ENCODE measurements at places on chromosomes 5 and 9.

GRCh38 chr9:131728961-131729360, 10.9 kb downstream of the RAPGEF1 start:
- no peak for DNase-seq

DNA sequence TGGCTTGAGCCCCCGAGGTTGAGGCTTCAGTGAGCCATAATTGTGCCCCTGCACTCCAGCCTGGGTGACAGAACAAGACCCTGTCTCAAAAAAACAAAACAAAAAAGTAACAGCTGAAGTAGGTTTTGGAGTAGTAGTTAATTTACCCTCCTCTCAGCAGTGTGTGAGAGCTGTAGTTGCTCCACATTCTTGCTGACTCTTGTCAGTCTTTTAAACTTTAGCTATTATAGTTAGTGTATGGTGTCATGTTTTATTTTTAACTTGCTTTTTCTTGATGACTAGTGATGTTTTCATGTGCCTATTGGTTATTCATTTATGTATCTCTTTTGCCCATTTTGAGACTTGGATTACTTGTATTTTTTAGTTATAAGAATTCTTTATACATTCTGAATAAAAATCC, 52.9 kb upstream of the DHFR start:
- DNase-seq, result no peak

- peak; percentile 29 for DNase-seq
Observed at GRCh38 chr9:136143215-136144001, 24.7 kb upstream of the TMEM250 start.

DNA sequence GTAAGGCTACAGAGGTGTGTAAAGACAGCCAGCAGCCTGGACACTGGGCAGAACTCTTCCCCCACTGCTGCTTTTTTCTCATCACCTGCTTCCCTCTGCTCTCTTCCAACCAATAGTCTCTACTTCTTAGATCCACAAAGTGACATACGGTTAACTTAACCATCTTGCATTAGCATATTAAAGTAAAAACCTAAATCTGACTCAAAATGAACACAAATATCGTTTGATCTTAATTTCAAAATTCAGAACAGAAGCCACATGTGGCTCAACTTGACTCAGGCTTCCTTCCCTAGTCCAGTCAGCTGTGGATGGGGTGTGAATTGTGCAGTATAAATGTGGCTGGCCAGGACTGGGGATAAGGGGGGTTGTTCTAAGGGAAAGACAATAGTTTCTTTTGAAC, 114.3 kb downstream of the STARD4 start:
- no peak for DNase-seq

DNA sequence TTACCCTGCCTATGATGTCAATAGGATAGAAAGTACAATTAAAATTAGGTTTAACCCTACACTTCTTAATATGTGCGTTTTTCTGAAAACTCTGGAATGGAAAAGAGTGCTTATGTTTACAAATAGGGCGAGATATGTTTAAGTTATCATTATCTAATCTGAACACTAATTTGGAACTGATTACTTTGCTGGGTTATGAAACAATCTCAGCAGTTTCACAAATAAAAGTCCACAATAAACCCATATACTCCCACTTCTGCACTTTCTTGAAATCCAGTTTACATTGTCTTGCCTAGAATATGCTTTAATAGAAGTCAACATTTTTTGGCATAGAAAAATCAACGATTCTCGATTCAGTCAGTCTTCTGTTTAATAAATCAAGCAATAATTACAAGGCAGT, 236.3 kb downstream of the NFIB start:
- no peak for DNase-seq

- DNase-seq, result no peak
Observed at GRCh38 chr5:135011355-135012032, 22.5 kb downstream of the PITX1 start.

- DNase-seq, result no peak
Observed at GRCh38 chr5:130836729-130837649, 328.1 kb downstream of the HINT1 start.

- DNase-seq, result no peak
Observed at GRCh38 chr5:176675676-176676360, 28.5 kb downstream of the TSPAN17 start.

GRCh38 chr5:173612948-173613347, 3.5 kb downstream of the BOD1 start:
- no peak for DNase-seq

GRCh38 chr9:109791003-109791677, 11.1 kb downstream of the PALM2AKAP2 start:
- no peak for DNase-seq

- DNase-seq, result no peak
Observed at GRCh38 chr9:20031836-20032235, 243.0 kb upstream of the SLC24A2 start.

- DNase-seq, result no peak
Observed at GRCh38 chr9:5953743-5954707, 61.4 kb downstream of the RANBP6 start.

- DNase-seq, result no peak
Observed at GRCh38 chr5:115751176-115751575, 65.3 kb downstream of the CDO1 start.

- no peak for DNase-seq
Observed at GRCh38 chr9:38284588-38285051, 107.9 kb upstream of the ALDH1B1 start.

- DNase-seq, result peak; percentile 6
Observed at GRCh38 chr9:86252870-86253269, 6.6 kb downstream of the C9orf153 start.

DNA sequence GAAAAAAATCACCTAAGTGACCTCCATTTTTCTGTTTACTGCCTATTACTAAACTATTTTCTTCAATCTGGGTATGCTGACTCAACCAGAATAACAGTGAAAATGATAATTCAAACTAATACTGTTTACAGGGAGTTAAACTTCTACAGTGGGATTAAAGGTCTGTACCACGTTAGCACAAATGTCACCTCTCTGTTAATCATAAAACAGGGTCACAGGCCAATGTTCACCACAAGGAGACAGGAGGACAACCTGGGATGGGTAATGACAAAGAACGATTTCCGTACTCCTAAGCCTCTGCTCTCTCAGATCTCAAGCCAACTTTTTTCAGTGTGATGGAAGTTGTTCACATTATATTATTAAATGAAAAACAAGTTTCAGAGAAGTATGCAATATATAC, 2.3 kb downstream of the ALDOB start:
- no peak for DNase-seq

DNA sequence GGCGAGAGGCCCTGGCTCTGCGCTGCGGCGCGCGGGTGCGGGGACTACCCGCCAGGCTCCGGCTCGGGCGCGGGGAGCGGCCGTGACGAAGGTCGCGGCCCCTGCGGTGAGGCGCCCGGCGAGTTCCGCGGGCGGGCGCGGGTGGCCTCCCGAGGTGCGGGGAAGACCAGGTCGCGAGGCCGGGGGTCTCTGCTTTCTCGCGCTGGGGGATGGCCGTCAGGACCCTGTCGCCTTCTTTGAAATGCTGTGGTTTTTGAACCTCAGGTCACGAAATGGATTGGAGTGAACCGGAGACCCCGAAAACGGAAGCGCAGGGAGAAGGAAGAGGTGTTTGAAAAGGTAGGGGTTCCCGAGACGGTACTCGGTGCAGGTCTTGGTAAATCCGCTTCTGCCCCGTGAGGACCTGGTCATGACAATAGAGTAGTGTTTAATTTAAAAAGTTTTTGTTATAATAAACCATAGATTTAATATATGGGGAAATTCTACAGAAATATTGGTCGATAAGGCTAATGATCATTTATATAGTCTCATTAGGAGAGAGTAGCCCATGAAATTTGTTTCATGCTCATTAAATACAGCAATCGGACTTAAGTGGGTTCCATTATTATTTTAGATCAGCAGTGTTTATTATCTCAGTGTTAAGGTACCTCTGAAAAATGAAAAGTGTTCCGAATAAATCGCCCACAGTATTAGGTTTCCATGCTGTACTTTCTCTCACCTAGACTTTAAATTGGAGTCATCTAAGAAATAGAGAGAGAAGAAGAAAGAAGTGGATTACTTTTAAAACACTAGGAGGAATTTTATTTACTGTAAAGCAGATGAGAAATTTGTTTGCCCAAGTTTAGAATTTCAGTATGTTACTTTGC, 279.0 kb downstream of the AOPEP start:
- no peak for DNase-seq

DNA sequence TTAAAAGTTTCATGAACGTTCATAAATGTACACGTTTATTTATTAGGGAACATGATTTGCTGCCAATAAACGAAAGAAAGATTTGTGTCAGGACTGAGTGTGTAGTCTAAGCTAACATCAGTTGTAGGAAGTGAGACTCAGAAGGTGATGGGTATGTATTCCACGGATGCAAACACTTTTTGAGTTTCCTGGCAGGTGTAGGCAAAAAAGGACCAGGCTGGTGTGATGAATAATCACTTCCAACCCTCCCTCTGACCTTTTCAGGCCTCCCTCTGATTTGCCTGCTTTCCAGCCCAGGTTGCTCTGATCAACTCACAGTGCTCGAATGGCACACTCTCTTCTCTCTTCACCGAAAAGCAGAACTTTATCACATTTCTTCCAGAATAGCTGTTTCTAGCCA, 51.8 kb downstream of the BASP1 start:
- no peak for DNase-seq

GRCh38 chr5:66958980-66959641, 237.5 kb downstream of the CD180 start:
- DNase-seq, result no peak

DNA sequence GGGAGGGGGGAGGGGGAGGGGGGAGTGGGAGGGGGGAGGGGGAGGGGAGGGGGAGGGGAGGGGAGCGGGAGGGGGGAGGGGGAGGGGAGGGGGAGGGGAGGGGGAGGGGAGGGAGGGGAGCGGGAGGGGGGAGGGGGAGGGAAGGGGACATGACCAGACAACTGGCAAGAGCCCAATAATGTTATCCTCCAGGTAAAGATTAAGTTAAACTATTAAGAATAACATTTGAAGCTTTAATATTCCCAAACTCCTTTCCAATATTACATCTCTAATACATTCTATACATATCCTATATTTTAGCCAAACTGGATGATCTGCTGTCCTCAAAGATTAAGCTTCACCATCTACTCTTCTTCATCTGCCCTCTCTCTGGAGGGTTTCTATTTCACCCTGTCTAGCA, 25.8 kb downstream of the C5 start:
- DNase-seq, result no peak

DNA sequence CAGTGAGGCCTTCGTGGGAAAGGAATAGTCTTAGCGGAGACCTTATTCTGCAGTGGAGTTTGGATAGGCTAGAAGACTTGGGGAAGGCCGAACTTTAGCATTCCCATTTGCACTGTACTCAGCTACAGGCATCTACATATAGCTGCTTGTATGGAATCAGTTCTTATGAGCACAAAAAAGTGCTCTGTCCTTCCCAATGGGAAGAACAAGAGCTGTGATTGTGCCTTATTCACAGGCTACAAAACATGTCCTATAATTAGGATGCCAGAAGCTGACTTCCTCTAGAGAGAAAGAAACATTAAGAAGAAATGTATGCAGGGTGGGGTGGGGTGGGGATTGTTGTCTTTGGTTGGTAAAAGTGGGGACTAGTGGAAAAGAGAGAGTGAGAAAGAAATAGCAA, 154.7 kb downstream of the ATP10B start:
- DNase-seq, result no peak

- peak; percentile 70 for DNase-seq
Observed at GRCh38 chr5:177113566-177114424, 19.8 kb upstream of the NSD1 start.

DNA sequence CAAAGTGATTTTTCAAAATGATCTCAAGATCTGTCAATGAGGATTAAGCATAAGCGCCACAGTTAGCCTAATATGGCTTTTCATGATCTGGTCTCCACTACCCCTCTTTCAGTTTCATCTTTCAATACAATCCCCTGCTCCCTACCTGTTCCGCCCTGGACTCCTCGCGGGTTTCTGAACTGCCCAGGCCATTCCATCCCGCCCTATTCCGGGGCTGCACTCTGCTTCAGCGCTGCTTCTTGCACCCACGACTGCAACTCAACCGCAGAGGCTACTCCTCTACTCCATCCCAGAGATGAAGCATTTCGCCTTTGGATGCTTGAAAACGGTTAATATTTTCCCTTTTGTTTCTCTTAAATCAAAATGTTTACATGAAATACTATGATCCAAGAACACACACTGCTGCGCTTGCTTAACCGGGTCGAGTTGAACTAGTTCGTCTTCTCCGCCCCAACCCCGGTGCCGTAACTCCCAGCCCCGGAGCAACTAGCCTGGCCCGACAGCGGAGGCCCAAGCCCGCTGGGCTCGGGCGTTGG, 716 bp upstream of the OTULIN start:
- DNase-seq, result no peak

DNA sequence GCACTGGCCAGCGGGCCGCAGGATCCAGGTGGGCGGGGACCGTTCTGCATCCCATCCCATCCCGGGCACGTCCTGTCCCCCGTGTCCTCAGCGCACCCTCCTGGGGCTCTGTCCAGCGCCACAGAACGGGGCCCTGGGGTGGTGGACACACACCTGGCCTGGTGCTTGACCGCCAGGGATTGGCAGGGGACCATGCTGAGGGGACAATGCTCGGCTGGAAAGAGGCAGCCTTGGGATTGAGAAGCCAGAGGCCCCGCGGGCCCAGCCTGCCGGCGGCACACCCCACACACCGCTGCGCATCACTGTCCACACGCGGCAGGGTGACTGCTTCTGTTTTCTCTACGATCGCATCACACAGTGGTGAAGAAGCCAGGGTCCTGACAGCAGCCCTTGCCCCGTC, 33.0 kb downstream of the SLC12A7 start:
- DNase-seq, result no peak

DNA sequence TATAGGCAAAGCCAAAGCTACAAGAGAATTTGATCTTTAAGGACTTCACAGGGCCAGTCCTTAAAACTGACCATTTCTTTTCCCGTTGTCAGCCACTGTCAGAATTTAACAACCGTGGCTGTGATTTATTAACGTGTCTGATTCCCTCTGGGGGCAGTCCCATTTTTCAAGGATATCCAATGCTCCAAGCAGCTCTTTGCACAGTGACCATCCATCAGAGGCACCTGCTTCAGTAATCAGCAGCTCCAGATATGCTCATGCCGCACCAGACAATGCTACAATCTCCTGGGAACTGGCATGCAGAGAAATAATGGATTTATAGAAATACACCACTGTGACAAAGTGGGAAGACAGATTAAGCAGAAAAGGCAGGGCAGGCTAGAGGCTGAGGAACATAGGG, 163.3 kb upstream of the PPP1R2B start:
- no peak for DNase-seq

GRCh38 chr5:143496943-143497342, 93.5 kb upstream of the NR3C1 start:
- no peak for DNase-seq

DNA sequence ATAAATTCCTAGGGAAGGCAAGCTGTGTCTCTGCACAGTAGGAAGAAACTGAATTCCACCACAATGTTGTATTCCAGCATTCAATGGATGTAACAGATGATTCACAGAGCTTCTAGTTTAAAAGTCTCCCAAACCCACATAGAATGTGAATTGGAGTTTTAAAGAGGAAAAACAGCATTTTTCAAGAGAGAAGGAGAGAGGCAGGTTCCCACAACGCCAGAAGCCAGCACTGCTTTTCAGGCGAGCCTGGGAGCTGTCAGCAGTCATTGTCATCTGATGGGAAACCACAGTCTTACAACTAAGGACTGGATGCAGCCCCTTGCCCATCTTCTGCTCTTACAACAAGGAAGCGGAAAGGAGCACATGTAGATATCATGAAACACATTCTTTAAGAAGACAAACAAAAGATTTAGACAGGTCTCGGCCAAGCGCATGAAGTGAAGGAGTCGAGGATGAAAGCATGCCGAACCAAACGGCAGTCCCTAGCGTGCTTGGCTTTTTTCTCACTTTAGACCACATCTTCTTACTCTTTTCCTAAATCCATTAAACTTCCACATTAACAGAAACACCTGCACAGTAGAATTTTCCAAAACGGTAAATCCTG, 638 bp downstream of the DIRAS2 start:
- DNase-seq, result no peak

Measured in hematopoietic multipotent progenitor cell (in vitro differentiated cells).